Fibroblast of the aortic adventitia (primary cell): ENCODE measurements at places on chromosomes 16 and 17. TPM values are rescaled to one million over a fixed set of nuclear protein-coding genes. Genes with fewer than 3 reads are reported as not detected.

- peak; percentile 50 for DNase-seq
Observed at GRCh38 chr16:47716571-47716970, 255.4 kb downstream of the PHKB start.

The RSPRY1 gene
- total RNA-seq, result 27.5 and 49.8 TPM in 2 replicates

- peak; percentile 43 for DNase-seq
Observed at GRCh38 chr16:85402910-85403692, 210.0 kb upstream of the GSE1 start.

The KRT15 gene
- 0.63 TPM in 1 of 2 replicates, not detected in the other for total RNA-seq

The KRTAP9-4 gene
- not detected in 2 replicates for total RNA-seq

DNA sequence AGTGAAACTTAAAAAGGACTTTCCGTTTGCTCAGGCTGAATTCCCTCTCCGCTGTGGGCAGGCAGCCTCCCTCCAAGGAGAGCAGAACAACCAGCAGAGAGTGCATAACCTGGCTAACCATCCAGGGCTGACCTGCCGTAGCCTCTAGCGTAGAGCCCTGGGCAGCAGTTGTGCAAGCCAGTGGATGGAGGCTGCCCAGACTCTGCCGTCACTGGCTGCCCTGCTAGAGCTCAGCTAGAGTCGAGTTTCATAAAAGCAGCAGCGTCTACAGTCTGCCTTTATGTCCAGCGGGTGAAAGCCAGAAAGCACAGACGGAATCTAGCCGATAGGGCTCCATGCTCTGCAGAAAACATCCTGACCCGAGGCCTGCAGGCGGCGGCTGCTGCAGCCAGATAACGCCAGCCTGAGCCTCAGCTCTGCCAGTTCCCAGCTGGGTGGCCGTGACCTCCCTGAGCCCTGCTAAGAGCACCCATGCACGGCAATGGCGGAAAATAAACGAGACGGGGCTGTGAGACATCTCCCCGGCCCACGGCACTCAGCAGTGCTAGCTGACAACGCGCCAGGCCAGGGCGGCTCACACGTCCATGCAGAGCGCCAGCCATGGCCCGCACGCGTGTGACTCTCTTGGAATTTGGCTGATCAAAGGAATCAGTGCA is 231.3 kb downstream of the ENGASE start:
- peak; percentile 37 for DNase-seq

DNA sequence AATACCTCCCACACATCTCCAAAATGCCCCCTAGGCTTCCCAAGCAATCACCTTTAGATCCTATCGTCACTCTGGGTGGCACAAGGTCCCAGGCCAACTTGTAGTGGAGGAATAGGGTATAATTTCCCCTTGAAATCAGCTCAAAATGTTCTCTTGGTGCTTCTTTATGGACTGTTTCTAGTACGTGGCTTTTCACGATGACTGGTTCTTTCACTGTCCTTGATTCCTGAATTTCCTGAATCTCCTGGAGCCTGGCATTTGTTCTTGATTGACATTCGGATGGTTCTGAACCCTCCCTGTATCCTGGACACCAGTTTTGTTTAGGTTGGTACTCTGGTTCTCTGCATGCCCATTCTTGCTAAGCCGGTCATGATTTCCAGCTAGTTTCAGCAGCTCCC is 6.9 kb upstream of the VPS53 start:
- DNase-seq, result no peak

The ECI1 gene
- total RNA-seq, result 34.9 and 41.1 TPM in 2 replicates

The CCL5 gene
- not detected in 2 replicates for total RNA-seq
